ENCODE measurements at places on chromosomes 6 and 20. TPM values are rescaled to one million over a fixed set of nuclear protein-coding genes. Genes with fewer than 3 reads are reported as not detected.

DNA sequence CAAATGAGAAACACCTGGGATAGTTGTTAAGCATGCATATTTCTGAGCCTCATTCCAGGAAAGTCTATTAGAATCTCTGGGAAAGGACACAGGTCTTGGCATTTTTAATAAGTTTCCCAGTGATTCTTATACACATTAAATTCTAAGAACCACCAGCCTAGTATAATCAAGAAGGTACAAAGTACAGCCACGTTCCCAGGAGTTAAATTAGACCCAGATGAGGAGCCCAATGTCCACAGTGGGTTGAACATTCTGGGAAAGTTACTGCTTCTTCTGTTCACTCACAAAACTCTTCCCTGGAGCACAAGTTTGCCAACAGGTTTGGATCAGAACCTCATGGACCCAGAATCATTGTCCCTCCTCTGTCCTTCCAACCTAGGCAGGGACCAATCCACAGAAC is 90.4 kb downstream of the RCAN2 start:
- no peak for DNase-seq

The NRM gene
- total RNA-seq: 3.1 TPM

DNA sequence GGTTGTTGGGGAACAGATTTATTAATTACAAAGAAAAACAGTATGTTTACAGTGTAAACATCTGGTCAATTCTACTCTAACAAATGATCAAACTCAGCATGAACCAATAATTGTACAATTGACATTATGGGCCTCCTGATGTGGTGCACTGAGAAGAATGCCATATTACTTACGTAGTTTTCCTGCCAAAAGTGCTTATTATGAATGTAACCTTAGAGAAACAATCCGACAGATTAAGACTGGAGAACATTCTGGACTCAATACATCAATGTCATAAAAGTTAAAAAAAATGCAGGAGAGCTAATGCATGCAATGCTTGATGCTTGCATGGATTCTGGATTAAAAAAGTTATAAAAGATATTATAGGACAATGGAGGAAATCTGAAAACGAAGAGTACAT is 69.0 kb downstream of the LYRM4 start:
- DNase-seq: no peak

The TAGAP gene
- total RNA-seq: 222 TPM

The FARS2 gene
- total RNA-seq: 20.8 TPM

DNA sequence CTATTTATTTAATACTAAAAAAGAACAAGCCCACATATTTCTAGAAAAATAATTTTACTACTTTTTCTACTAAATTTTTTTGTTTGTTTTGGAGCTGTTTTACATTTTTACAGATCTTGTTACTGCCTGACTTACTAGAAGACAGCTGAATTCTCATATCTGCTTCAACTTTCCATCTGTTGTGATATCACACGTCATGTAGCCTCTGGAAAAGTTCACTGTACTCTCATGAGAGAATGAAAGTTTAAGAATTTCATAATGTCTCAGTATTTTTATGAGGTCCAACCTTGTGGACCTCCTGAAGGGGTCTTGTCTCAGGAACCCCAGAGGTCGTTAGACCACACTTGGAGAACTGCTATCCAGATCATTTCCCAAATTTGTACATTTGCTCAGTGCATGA is 81.7 kb upstream of the MTHFD1L start:
- no peak for DNase-seq

GRCh38 chr20:62792182-62792939 is 3.9 kb upstream of the MRGBP start:
- DNase-seq: no peak

DNA sequence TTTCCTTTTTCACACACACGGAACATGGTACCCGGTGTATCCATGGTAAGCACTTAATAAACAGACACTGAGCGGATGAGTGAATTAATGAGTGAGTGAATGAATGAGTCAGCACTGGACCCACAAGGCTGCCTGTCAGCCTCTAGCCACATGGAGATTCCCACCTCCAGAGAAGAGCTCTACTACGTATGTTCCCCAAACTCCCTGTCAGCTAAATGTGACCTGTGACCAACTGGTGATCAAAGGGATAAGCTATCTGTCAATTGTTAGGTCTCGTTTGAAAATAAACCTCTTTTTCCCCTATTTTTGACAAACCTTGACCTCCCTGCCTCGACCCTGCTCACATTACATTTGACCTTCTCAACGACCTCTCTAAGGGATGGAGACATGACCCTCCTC is 24.5 kb upstream of the TAF8 start:
- DNase-seq: no peak

DNA sequence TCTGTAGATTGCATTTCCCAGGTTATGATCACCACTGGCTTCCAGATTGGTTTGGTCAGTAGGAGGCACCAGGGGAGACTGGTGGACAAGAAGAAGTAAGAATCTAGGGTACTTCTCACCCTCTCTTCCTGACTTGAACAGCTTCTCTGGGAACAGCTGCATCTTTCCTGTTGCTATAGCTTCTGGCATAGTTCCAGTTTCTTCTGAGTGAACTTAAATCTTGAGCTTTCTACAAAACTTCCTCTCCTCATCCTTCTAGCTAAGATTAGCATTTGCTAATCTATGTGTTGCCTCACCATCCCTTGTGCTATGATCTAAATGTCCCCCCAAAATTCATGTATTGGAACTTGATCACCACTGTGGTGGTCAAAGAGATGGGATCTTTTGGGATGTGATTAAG is 724.6 kb downstream of the UTRN start:
- DNase-seq: no peak

The TRAPPC3L gene
- total RNA-seq: not detected

DNA sequence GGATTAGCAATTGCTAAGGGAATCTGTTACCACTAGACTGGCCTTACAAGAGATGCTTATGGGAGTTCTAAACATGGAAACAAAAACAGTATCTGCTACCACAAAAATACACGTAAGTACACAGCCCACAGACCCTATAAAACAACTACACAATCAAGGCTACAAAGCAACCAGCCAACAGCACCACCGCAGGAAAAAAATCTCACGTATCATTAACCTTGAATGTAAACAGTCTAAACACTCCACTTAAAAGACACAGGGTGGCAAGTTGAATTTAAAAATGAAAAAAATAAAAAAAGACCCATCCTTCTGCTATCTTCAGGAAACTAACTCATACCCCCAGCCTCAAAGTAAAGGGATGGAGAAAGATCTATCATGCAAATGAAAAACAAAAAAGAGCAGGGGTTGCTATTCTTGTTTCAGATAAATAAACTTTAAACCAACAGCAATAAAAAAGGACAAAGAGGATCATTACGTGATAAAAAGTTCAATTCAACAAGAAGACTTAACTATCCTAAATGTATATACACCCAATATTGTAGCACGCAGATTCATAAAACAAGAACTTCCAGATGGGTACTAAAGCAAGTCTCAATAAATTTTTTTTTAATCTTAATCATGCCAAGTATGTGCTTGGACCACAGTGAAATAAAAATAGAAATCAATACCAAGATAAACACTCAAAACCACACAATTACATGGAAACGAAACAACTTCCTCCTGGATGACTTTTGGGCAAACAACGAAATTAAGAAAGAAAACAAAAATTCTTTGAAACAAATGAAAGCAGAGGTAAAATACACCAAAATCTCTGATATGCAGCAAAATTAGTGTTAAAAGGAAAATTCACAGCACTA is 52.3 kb downstream of the RNGTT start:
- no peak for DNase-seq

GRCh38 chr6:113350461-113350860 is 506.7 kb upstream of the MARCKS start:
- DNase-seq: no peak

DNA sequence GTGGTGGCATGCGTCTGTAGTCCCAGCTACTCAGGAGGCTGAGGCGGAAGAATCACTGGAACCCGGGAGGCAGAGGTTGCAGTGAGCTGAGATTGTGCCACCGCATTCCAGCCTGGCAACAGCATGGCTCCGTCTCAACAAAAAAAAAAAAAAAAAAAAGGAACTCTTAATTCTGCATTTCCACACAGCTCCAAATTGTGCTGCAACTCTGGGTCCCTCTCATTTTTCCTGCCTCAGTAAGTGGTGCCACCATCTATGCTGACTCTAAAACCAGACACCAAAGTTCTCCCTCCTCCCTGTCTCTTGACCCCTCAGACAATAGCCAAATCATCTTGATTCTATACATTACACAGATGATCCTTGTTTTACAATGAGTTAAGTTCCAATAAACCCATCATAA is 133.9 kb downstream of the BTBD9 start:
- no peak for DNase-seq

The DTD1 gene
- total RNA-seq: 16.6 TPM

Measured in naive thymus-derived CD4-positive, alpha-beta T cell (primary cell).